A549 treated with GW870086 at 1 μM for 4 hours (cell line): ENCODE measurements at places on chromosomes 7 and 10. TPM values are rescaled to one million over a fixed set of nuclear protein-coding genes. Genes with fewer than 3 reads are reported as not detected.

The NFE2L3 gene
- 7.3 to 9.0 TPM (median 8.2 TPM) in 5 replicates for total RNA-seq

The CPA4 gene
- total RNA-seq = 3.2 to 5.4 TPM (median 4.7 TPM) in 5 replicates

The DGKI gene
- total RNA-seq = 0.22 to 0.33 TPM (median 0.25 TPM) in 4 of 5 replicates, not detected in the other

The RELN gene
- 0.01 to 0.21 TPM (median 0.02 TPM) in 3 of 5 replicates, not detected in the others for total RNA-seq

The MEIG1 gene
- 0.55 to 1.0 TPM (median 0.77 TPM) in 5 replicates for total RNA-seq

The NPFFR1 gene
- total RNA-seq = 0.05 TPM in 1 of 5 replicates, not detected in the others

The HEPACAM2 gene
- not detected in 5 replicates for total RNA-seq

The GGCT gene
- 75.8 to 83.3 TPM (median 79.1 TPM) in 5 replicates for total RNA-seq

The NDUFB2 gene
- 377 to 434 TPM (median 394 TPM) in 5 replicates for total RNA-seq

The PKD2L1 gene
- 0.06 to 0.39 TPM (median 0.08 TPM) in 4 of 5 replicates, not detected in the other for total RNA-seq

The CPEB3 gene
- 0.31 to 0.44 TPM (median 0.38 TPM) in 5 replicates for total RNA-seq

The SPDYE2 gene
- total RNA-seq = not detected in 5 replicates

The BICC1 gene
- total RNA-seq = 13.4 to 19.4 TPM (median 18.3 TPM) in 5 replicates

The PLA2G12B gene
- total RNA-seq = not detected in 5 replicates

The CDHR3 gene
- total RNA-seq = 4.0 to 6.3 TPM (median 4.9 TPM) in 5 replicates

The TMEM229A gene
- not detected in 5 replicates for total RNA-seq

The GARIN1A gene
- 0.25 to 0.73 TPM (median 0.53 TPM) in 5 replicates for total RNA-seq

The NPS gene
- total RNA-seq = not detected in 5 replicates

The AMPH gene
- 0.09 to 0.12 TPM (median 0.10 TPM) in 3 of 5 replicates, not detected in the others for total RNA-seq

The PRF1 gene
- total RNA-seq = 0.09 to 0.25 TPM in 2 of 5 replicates, not detected in the others

The POU6F2 gene
- total RNA-seq = not detected in 5 replicates

The NEUROD6 gene
- total RNA-seq = not detected in 5 replicates

The FGF8 gene
- not detected in 5 replicates for total RNA-seq

The CARD11 gene
- total RNA-seq = 1.5 to 2.4 TPM (median 1.9 TPM) in 5 replicates

The MYO3A gene
- total RNA-seq = not detected in 5 replicates

The VAX1 gene
- total RNA-seq = 1.2 to 1.5 TPM (median 1.5 TPM) in 5 replicates

The ITIH5 gene
- 0.08 to 0.26 TPM (median 0.09 TPM) in 5 replicates for total RNA-seq

The MACROH2A2 gene
- total RNA-seq = 23.6 to 29.7 TPM (median 27.0 TPM) in 5 replicates

The GIMAP6 gene
- not detected in 5 replicates for total RNA-seq

The NYAP1 gene
- total RNA-seq = 2.8 to 3.5 TPM (median 3.3 TPM) in 5 replicates

The NEURL1 gene
- 0.19 to 0.69 TPM (median 0.38 TPM) in 5 replicates for total RNA-seq

The TMEM213 gene
- total RNA-seq = not detected in 5 replicates

The CLDN3 gene
- 2.1 to 5.3 TPM (median 3.0 TPM) in 5 replicates for total RNA-seq

The CALML5 gene
- not detected in 5 replicates for total RNA-seq

The GPR37 gene
- 0.34 to 0.74 TPM (median 0.64 TPM) in 5 replicates for total RNA-seq

The ENO4 gene
- total RNA-seq = 0.13 to 0.54 TPM (median 0.18 TPM) in 4 of 5 replicates, not detected in the other

The UCMA gene
- total RNA-seq = not detected in 5 replicates

The NKX2-3 gene
- total RNA-seq = 0.07 to 0.08 TPM (median 0.08 TPM) in 3 of 5 replicates, not detected in the others

The ZSCAN21 gene
- 9.7 to 11.0 TPM (median 10.2 TPM) in 5 replicates for total RNA-seq

The ACSL5 gene
- total RNA-seq = 0.10 to 0.39 TPM (median 0.26 TPM) in 5 replicates

The CALML3 gene
- total RNA-seq = not detected in 5 replicates

The COBL gene
- 3.3 to 5.4 TPM (median 5.0 TPM) in 5 replicates for total RNA-seq

The CFTR gene
- total RNA-seq = not detected in 5 replicates

The CCDC146 gene
- total RNA-seq = 0.48 to 0.80 TPM (median 0.64 TPM) in 5 replicates

The VPS37D gene
- 4.4 to 7.3 TPM (median 6.6 TPM) in 5 replicates for total RNA-seq

The ASZ1 gene
- total RNA-seq = not detected in 5 replicates

The PHYH gene
- 30.4 to 33.4 TPM (median 31.6 TPM) in 5 replicates for total RNA-seq

The H2BK1 gene
- not detected in 5 replicates for total RNA-seq

The CYP2C19 gene
- total RNA-seq = 0.05 TPM in 1 of 5 replicates, not detected in the others

The NAT16 gene
- total RNA-seq = 0.06 to 0.25 TPM (median 0.11 TPM) in 5 replicates

The IL6 gene
- total RNA-seq = 0.94 to 2.0 TPM (median 1.2 TPM) in 5 replicates

The TYSND1 gene
- 13.2 to 17.3 TPM (median 16.7 TPM) in 5 replicates for total RNA-seq

The ZNF488 gene
- total RNA-seq = 9.7 to 13.1 TPM (median 11.6 TPM) in 5 replicates

The NRP1 gene
- 67.9 to 94.2 TPM (median 79.5 TPM) in 5 replicates for total RNA-seq

The KEL gene
- not detected in 5 replicates for total RNA-seq

The STAG3 gene
- 0.21 to 0.72 TPM (median 0.21 TPM) in 3 of 5 replicates, not detected in the others for total RNA-seq

The ADCYAP1R1 gene
- 0.01 to 0.08 TPM (median 0.02 TPM) in 3 of 5 replicates, not detected in the others for total RNA-seq

The HOXA11 gene
- 0.55 to 0.80 TPM (median 0.70 TPM) in 5 replicates for total RNA-seq

The TET1 gene
- 0.27 to 0.72 TPM (median 0.58 TPM) in 5 replicates for total RNA-seq
